ENCODE measurements at places on chromosomes 2 and 18. TPM values are rescaled to one million over a fixed set of nuclear protein-coding genes. Genes with fewer than 3 reads are reported as not detected.

- DNase-seq, result no peak
Observed at GRCh38 chr2:128670066-128670465, 351.4 kb upstream of the HS6ST1 start.

Gene TEKT4
- not detected for total RNA-seq

GRCh38 chr2:16330571-16330970 is 335.1 kb downstream of the CYRIA start:
- no peak for DNase-seq

GRCh38 chr18:48527461-48527860 is 11.4 kb upstream of the CTIF start:
- no peak for DNase-seq

Gene ATP8B1
- 12.5 TPM for total RNA-seq

DNA sequence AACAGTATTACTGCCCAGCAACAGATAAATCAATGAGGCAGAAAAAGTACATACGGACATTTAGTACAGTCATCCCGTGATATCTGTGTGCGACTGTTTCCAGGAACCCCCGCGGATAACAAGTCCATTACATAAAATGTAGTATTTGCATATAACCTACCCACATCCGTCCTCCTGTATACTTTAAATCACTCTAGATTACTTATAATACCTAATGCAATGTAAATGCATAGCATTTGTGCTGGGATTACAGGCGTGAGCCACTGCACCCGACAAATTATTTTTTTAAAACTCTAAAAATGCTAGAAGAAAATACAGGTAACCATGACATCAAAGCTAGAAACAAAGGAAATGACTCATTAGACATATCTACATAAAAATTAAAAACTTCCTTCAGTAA is 91.6 kb downstream of the FAM161A start:
- no peak for DNase-seq

GRCh38 chr2:18413676-18414396 is 146.6 kb downstream of the RDH14 start:
- peak; percentile 81 for DNase-seq

- DNase-seq, result peak; percentile 59
Observed at GRCh38 chr18:62521593-62521992, 1.2 kb upstream of the ZCCHC2 start.
